ENCODE measurements at places on chromosomes 16 and 17. TPM values are rescaled to one million over a fixed set of nuclear protein-coding genes. Genes with fewer than 3 reads are reported as not detected.

DNA sequence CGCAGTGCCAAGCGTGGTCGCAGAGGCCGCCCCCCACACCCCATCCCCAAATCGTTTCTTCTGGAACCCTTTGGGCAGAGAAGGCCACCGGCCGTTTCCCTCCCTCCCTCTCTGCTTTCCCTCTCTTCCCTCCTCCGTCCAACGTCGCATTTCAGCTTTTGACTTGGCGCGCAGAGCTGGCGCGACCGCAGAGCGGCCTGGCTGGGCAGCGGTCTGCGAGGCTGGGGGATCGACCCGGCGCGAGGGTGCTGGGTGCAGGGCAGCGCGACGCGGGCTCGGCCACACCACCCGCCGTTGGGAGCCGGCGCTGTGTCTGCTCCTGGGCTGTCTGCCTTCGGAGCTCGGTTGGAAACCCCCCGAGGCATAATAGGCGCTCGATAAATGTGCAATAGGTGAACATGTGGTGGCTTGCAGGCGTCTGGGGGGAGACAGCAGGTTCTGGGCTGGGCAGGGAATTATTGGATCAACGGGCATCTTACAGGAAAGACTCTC lies 2.8 kb upstream of the NTN3 start:
- no peak for DNase-seq

The BCL6B gene
- not detected for total RNA-seq

The PRR15L gene
- not detected for total RNA-seq

DNA sequence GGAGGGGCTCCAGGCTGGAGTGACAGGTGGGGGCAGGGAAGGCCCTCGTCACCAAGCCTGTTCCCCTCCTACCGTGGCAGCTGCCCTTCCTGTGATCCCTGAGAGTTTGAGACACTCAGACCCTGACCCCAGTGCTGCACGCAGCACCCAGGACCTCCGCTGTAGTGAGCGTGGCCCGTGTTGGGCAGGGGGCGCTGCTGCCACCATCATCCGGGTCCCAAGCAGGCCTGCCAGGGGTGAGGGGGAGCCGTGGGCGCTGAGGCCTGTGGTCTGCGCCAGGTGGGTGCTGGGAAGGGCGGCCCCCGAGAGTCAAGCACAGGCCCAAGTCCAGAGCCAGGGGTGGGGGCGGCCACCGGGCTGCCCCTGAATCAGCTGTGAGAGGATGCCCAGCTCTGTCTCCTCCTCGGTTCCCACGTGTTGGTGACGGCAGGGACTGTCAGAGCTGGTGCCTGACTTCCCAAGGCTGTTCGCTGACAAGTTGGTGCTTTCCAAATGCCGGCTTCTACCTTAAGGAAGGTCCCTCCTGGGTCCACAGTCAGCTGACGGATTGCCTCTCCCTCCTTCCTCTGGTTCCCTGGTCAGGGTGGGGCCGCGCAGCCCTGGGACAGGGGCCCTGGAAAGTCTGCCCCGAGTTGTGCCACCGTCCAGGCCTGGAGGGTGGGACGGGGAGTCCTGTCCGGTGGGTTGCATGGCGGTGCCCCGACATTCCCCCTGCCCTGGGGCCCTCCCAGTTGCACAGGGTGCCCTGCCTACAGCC lies 31.1 kb downstream of the TPSG1 start:
- DNase-seq, result no peak

- DNase-seq, result no peak
These were observed 184.6 kb upstream of the C17orf78 start for GRCh38 chr17:37191219-37191618.

The RCVRN gene
- not detected for total RNA-seq

GRCh38 chr17:15411384-15412198 lies 55.8 kb downstream of the CDRT4 start:
- no peak for DNase-seq

DNA sequence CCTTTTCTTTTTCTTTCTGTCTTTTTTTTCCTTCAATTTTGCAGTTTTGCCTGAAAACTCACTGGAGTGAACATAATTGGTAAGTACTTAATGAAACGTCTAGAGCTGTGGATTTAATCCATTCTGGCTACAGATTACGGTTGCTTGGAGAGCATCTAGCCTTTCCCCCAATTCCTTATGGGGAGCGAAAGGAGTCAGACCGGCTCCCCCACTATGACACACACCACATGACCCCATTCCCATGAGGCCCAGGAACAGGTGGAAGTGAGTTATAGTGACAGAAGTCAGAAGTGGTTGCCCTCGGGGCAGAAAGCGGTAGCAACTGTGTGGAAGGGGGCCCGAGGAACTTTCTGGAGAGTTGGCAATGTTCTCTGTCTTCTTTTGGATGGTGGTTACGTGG lies 41.2 kb downstream of the EMP2 start:
- DNase-seq, result no peak
